ENCODE measurements at places on chromosomes 2 and 18.

DNA sequence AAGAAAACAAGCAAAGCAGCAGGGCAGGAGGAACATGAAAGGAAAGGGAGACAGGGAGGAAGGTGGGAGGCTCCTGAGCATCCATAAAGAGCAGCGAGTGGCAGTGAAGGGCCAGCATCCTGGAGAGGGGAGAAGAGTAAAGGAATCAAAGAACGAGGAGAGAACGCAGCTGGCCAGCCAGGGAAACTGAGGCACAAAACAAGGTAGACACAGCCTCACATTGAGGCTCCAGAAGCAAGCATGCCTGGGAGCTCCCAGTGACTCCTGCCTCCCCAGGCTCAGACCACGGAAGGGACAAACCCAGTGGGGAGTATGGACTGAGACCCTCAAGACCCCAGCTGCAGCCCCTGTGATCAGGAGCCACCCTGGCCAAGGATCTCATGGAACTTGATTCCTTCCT lies 14.0 kb upstream of the TNS1 start:
- no peak for DNase-seq

DNA sequence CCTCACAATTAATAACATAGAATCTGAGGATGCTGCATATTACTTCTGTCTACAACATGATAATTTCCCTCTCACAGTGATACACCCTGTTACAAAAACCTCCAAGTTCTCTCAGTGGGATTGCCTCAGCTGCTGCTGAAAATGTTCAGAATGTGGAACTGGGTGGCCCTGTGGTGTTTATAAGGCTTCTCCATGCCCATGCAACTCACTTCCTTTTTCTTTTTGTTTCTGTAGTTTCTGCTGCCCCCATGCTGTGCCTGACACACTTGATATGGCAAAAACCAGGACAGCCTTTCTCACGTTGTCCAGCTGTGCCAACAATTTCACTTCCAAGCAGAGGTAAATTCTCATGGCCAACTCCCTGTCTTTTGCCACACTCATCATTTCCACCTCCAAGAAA lies 206.2 kb downstream of the RPIA start:
- no peak for DNase-seq

- no peak for DNase-seq
Measured at GRCh38 chr18:12328179-12328823, 20.3 kb downstream of the TUBB6 start.

DNA sequence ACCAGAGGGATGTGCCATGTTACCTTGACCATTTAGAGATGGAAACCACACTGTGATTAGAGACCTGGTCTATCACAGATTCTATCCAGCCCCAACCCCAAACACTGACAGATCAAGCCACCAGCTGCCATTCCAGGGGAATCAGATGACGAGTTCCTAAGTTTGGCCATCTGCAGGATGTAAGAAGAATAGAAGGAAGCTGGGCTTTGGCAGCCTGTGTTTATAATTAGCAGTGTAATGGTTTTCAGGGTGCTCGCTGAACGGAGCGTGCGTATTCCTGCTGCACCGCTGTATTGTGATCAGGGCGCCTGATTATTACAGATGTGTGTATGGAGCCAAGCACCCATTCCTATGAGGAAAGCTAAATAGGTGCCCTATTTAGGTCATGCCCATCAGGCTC lies 138.1 kb downstream of the LRRC30 start:
- no peak for DNase-seq

DNA sequence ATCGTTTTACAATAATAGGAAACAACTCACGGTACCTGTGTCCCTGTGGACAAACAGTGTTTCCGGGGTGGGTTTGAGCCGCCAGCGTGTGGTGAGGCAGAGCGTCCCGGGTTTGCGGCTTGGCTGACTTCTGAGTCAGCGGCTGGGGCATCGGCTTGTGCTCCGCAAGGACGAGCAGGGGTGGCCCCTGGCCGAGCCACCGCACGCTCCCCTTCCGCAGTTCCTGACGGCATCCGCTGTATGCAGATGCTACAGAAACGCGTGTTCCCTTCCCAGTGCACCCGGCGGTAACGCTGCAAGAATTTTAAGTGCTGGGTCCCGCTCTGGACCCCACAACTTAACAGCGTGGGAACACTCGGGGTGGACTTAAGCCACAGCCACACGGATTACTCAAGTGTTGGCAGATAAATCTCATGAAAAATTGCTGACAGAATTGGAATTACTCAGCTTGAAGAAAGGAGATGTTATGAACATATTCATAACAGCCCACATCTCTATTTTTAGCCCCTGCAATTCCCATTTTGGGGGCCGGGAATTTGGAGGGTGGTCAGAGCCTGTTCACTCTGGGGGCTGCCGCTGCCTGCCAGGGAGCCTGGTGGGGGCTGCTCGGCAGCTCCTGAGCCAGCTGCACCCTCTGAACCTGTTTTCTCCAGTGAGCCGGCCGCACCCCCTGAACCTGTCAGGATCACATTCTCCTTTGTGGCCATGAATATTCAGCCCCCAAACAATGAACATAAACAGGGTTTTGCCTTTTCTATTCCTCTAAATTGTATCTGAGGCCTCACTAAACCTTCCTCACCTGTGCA lies 12.6 kb upstream of the KCNG2 start:
- no peak for DNase-seq

- DNase-seq, result peak; percentile 35
Measured at GRCh38 chr2:241865957-241866789, 3.4 kb upstream of the RTP5 start.

DNA sequence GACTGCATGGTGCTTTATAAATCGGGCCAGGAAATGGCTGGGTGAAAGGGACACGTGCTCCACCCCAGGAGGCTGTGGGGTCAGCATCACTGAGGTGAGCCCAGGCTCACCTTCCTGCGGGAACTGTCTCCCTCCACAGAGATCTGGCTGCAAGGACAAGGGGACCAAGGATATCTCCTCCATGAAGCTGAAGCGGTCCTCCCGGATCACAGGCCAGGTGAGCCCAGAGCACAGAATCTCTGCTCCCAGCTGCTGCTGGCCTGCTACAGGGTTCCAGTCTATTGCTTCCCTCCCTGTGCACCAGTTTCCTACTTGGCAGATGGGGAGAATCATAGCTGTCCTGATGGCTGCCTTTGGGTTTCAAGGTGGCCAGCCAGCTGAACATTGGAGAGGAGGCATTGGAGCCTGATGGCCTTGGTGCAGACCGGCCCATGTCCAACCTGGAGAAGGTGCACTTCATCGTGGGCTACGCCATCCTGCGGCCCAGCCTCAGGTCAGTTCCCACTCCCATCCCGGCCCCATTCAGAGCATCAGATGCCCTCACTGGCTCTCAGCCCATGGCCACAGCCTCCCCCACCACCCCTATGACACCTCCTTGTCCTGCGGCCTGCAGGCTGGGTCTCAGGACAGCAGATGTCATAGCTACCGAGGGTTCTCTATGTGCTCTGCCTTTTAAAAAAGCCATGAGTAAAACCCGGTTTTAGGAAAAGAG lies 33.7 kb upstream of the GPR17 start:
- DNase-seq, result no peak

GRCh38 chr2:159091976-159092375 lies 123.5 kb downstream of the TANC1 start:
- peak; percentile 32 for DNase-seq
